ENCODE measurements at places on chromosomes 4 and X.

DNA sequence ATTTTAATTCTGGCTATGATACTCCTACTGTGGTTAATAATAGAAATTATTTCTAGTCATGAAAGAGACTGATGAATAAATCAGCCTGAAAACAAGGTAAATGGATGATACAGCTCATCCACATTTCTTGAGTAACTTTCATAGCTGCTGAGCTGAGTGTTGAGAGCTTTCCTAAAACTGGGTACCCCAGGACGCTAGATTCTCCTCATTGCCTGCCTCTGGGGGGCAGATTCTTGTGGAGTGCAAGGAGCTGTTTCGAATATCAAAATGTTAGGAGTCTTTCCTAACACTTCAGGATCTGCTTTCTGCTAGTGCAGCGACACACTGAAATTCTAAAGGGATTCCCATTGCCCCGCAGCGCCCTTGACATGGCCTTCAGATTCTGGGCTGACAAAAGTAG, 2.1 kb downstream of the MND1 start:
- no peak for DNase-seq

GRCh38 chr4:55107054-55107453, 18.3 kb downstream of the KDR start:
- DNase-seq: no peak

DNA sequence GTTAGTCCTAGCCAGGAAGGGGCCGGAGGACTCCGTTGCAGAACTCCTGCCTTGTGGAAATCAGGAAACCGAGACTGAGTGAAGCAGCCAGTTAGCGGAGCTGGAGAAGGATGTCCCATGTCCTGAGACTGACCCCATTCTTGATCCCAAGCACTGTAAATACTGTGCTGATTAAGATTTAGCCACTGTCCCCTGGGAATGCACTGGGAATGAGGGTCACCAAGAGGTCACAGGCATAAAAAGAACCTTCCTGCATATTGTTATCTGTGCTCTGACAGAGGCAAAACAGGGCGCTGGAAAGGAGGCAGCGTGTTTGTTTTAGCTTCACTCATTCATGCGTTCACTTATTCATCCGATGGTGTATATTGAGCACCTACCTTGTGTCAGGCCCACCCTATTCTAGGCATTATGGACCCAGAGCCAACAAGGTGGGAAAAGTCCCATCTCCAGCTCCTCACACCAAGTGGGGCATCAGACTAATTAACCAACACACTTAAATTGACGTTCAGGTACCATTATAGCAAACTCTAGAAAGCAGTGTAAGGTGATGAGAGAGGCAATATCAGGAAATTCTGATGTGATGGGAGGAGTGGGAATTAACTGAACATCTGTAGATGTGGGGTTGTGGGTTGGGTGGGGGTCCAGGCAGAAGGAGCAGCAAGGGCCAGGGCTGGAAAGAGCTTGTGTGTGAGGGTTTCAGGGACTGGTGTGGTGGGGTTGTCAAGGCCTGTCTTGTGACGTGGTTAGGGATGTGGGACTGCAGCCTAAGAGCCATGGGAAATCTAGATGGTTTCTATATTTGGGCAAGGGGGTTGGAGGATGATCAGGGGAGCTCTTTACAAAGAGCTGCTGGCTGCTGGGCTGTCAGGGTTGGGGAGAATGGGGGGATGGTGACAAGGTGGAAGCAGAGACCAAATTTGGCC, 10.6 kb upstream of the SLC2A9 start:
- peak; percentile 49 for DNase-seq

GRCh38 chr4:22842360-22843018, 149.8 kb downstream of the GBA3 start:
- DNase-seq: no peak

GRCh38 chr4:146674829-146675570, 36.3 kb downstream of the POU4F2 start:
- DNase-seq: no peak

DNA sequence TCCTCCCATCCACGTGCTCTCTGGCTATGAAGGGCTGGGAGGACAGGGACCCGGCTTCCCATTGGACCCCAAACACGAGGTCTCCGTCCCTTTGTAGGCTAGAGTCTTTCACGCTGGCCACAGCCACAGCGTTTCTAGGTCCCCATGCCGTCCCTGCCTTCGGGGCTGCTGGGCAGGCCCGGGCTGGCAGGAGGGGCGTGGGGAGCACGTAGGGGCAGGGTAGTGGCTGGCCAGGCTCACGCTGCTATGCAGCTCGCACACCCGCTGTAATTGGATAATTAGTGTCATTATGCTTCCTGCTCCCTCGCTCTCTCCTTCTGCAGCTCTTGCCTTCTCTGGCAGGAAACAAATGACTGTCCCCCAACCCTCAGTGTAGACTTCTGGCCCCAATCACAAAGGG, 9.8 kb downstream of the ATP2B3 start:
- DNase-seq: no peak

GRCh38 chrX:100658941-100659381, 15.0 kb downstream of the SRPX2 start:
- no peak for DNase-seq

GRCh38 chrX:24085101-24085500, 30.3 kb downstream of the EIF2S3 start:
- no peak for DNase-seq

DNA sequence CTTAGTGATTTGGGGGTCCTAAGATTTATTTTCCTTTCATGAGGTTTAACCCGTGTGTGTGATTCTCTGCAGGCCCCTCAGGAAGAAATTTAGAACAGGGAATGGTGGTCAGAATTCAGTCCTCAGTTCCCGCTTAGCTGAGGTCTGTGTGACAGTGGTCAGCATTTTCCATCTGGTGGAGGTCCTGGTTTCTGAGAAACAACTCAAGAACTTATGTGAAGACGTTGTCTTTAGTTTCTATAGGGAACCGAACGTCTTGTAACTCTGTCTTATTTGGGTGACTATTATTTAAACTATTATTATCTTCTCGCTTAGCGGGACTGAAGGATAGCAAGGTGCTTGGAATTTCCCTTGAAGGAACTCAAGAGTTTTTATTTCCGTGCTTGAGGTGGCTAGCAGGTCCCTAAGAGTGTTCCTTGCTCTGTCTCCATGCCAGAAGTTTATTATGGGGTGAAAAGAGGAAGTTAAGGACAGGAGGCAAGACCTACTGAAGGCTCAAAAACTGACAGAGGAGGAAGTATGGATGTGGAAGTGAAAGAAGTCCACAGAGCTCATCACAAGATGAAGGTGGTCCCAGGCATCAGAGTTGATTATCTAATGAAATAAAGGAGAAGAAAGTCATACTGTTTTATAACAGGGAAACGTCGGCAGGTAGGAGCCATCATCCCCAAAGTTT, 9.4 kb downstream of the MGST2 start:
- no peak for DNase-seq

DNA sequence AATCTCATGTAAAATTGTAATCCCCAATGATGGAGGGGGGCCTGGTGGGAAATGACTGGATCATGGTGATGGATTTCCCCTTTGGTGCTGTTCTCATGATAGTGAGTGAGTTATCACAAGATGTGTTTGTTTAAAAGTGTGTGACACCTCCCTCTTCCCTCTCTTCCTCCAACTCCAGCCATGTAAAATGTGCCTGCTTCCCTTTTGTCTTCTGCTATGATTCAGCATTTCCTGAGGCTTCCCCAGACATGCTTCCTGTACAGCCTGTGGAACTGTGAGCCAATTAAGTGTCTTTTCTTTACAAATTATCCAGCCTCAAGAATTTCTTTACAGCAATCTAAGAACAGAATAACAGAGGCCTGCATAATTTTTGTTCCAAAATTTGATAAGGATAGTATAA, 85.2 kb downstream of the ANAPC10 start:
- no peak for DNase-seq

- DNase-seq: no peak
These were observed 4.5 kb upstream of the WDR1 start for GRCh38 chr4:10120943-10121567.

DNA sequence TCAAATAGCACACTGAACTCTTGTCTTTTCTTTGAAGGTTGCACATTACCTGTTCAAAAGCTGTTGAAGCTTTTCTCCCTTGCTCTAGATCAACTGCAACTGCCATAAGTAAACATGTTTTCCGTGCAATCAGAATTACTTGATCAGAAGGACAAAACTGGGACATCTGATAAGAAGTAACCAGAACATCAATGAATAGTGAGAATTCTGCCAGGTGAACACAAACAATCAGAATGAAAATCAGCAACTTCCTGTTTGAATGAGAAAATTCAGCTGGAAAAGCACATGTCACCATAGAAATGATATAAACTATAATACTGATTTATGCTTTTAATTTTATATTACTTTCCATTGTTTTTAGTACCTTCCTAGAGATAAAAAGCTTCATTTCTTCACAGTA, 160.7 kb downstream of the DLG3 start:
- DNase-seq: no peak

DNA sequence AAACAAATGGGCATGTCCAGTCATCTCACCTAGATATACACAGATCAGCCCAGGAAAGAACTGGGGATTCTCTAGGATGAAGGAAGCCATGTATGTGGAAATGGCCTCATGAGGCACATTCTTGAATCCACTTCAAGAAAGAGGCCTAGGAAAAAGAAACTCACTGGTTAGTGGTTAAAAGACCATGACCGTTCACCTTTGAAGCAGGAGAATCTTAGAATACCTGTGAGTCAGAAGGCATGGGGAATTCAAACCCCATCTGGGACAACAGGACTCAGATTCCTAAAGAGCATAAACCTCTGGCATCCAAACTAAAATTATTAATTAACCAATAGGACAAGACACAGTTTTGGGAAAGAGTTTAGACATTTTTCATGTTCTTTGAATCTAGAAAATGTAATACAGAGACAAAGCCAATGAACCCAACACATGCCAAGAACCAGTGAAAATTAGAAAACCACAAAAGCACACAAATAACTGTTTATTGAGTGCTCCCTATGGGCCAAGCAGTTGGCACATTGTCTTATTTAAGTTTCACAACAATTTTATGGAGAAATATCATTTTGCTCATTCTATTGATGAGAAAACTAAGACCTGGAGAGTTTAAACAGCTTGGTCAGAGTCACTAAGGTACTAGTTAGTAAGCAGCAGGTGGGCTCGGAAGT, 97.5 kb downstream of the NPNT start:
- DNase-seq: no peak

DNA sequence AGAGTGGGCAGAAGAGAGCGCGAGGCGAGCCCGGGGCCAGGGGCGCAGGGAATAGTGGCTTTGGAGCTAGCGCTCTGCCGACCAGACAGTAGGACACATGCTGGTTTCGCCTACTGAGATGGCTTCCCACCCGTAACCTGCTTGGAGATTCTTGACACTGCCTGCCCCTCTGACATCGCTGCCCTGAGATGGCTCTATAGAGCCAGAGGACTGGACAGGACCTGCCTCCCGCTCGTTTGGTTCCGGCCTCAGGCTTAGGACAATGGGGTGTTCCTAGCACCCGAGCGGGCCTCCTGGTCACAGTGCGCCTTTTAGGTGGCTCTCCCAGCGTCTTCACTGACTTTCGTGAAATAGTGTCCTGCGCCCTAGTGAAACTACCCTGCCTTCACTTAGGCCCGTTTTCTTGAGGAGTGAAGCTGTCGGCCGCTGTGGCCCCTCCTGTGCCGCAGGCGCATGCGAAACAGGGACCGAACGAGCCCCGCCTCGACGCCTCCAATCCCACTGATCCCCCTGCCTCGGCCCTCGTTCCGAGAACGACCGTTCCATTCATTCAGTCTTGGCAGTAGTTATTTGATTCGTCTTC, 608 bp downstream of the TAF1 start:
- no peak for DNase-seq

GRCh38 chrX:68112321-68112720, 321.0 kb downstream of the OPHN1 start:
- no peak for DNase-seq

GRCh38 chr4:165512424-165512823, 133.6 kb downstream of the CPE start:
- no peak for DNase-seq

DNA sequence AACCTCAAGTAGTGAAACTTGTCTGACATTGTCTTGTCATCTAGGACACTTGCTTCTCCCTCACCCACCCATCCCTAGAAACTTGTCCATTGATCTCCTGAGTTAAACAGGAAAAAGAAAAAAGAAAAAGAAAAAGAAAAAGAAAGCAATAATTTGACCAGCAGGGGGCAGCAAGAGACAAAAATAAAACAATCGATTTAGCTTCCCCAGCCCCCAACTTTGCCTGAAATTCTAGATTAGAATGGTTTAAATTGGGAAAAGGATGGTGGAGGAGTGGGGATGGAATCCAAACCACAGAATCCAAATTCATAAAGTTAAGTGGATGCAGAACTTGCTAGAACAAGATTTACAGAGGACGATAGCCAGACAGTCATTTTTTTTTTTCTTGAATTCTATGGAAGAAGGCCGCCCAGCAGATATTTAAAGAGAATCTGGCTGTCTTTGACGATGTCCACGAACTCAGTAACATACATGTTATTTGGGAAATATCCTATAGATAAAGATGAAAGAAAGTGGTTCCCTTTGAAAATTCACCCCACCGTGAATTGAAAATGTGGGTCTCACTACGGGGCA, 282.9 kb downstream of the USP46 start:
- DNase-seq: no peak

GRCh38 chrX:129642641-129643040, 12.1 kb downstream of the APLN start:
- no peak for DNase-seq

DNA sequence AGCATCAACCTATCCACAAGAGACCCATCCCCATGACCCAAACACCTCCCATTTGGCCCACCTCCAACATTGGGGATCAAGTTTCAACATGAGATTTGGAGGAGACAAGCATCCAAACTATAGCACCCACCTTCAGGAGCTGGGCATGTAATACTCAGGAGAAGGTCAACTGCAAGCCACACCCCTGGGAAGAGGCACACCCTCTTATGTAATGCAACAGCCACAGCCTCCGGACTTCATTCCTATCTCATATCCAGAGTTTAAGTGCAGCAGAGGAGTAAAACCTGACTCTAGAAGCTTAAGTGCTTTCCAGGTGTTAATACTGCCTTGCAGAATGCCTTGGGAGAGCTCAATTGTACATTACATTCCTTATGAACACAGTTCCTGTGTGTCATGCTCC, 197.4 kb downstream of the PTTG2 start:
- DNase-seq: no peak

DNA sequence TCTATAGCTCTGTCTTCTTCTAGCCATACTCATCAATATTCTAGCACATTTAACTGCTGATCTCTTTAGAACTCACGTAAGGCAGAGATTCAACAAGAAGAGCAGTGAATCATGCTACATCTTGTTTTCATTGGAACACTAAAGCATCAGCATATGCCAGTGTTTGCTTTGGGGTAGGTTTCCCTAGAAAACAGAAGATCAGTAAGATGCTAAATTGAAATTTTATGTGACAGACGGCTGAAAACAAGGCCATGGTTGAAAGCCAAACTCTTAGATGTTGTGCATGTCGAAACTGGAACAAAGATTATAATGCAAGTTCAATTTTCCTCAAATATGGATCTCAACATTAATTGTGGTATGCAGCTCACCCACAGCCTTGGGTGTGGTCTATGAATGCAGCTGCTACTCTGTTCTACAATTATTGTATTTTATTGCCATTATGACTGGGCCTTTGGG, 107.6 kb downstream of the PDLIM5 start:
- DNase-seq: no peak

- DNase-seq: no peak
These were observed 69.7 kb upstream of the H2AZ1 start for GRCh38 chr4:100019821-100020220.

- no peak for DNase-seq
These were observed 48.8 kb downstream of the MAP7D2 start for GRCh38 chrX:20067709-20068561.
